ENCODE measurements at places on chromosomes 2 and 18. TPM values are rescaled to one million over a fixed set of nuclear protein-coding genes. Genes with fewer than 3 reads are reported as not detected.

DNA sequence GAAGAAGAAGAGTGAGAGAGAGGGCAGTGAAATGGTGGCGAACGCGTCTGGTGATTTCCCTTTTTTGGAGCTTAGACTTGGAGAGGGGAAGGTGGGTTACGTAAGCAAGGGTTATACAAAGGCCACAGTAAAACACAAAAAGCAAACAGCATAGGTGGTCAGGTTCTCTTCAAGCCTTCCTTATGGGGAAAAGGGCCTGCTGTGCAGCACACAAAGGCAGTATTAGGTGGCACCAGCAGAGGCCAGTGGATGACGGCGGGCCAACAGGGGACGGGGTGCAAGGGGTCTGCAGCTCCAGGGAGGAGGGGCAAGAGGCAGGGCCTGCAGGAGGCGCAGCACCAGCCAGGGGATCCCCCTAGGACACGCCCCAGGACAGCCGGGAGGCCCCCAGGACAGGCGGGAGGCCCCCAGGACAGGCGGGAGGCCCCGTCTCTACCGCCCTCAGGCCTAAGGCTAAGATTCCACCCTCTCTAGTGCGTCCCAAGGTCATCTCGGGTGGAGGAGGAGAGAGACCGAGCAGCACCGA, 32.6 kb upstream of the NPC1 start:
- no peaks in the 10 kb centered on the region for H3K36me3 ChIP-seq
- peaks cover 2% of the 10 kb centered on the region for H3K4me1 ChIP-seq
- peaks cover 38% of the 10 kb centered on the region for H3K27me3 ChIP-seq
- no peak overlapping the region for H3K27ac ChIP-seq
- H3K4me3 ChIP-seq: peak overlapping the region; percentile 36
- DNase-seq: peak; percentile 14

DNA sequence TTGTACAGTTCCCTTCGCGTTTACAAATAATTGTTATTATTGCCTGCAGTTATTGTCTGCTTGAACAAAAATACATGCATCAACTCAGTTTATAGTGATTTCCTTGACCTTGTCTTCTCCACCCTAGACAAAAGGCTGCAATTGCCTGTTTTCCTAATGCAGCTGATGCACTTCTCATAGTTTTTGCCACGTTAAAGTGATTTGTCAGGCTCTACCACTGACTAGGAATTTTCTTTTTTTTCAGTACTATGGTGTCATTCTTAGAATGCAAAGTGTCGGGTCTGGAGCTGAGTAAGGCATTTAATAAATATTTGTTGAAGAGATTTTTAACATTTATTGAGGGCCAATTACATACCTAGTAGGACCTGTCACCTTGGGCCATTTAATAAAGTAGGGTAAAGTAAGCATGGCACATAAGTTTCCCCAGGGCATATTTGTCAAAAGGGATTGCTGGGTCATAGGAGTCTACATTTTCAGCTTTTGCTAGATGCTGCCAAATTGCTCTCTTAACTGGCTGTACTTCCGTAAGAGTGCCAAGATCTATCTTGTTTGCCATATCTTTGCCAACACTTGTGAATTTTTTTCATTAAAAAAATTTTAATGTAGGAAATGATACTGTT, 24.1 kb downstream of the ACSL3 start:
- no peaks in the 10 kb centered on the region for H3K27me3 ChIP-seq
- peaks cover 11% of the 10 kb centered on the region for H3K36me3 ChIP-seq
- no peak overlapping the region for H3K4me3 ChIP-seq
- peaks cover 22% of the 10 kb centered on the region for H3K4me1 ChIP-seq
- no peak overlapping the region for H3K27ac ChIP-seq
- no peak for DNase-seq

The THSD7B gene
- total RNA-seq: not detected

DNA sequence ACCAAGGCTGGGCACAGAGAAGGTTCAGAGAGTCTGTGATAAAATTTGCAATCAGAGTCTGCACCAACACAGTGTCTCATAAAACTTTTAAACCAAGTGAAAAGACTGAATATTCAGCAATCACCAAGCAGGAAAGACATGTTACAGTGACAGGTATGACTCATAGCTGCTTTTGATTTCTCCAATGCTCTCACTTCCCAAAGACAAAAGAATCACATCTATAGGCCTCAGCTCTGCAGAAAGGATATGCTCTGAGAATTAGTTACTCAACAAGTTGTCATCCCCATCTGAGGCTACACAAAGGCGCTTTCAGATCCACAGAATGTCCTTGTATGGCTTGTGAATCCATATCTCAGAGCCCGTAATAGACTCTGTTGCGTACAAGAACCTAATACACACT, 92.5 kb downstream of the KCNF1 start:
- H3K4me3 ChIP-seq: no peak overlapping the region
- no peaks in the 10 kb centered on the region for H3K4me1 ChIP-seq
- no peaks in the 10 kb centered on the region for H3K36me3 ChIP-seq
- H3K27me3 ChIP-seq: peaks cover 7% of the 10 kb centered on the region
- no peak overlapping the region for H3K27ac ChIP-seq

The TTN gene
- 1.6 TPM for total RNA-seq
